Gastroesophageal sphincter (tissue), 4 donors: ENCODE measurements at places on chromosomes 12 and 14. TPM values are rescaled to one million over a fixed set of nuclear protein-coding genes. Genes with fewer than 3 reads are reported as not detected.

DNA sequence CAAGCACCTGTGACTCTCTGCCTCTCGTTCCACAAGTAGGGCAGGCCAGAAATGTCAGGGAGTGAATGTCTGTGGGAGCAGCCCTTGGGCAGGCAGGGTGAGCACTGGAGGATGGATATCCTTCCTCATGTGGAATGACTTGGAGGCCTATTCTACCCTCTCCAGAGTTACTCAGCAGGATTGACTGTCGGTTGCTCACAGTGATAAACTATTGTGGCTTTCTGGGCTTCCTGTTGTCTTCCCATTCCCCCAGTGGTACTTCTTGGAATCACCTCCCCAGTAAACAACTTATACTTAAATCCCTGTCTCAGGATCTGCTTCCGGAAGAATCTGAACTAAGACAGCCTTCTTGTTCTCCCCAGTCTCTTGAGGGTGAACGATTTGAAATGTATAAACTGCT lies 79.6 kb upstream of the MANSC4 start:
- ATAC-seq, result no peak

DNA sequence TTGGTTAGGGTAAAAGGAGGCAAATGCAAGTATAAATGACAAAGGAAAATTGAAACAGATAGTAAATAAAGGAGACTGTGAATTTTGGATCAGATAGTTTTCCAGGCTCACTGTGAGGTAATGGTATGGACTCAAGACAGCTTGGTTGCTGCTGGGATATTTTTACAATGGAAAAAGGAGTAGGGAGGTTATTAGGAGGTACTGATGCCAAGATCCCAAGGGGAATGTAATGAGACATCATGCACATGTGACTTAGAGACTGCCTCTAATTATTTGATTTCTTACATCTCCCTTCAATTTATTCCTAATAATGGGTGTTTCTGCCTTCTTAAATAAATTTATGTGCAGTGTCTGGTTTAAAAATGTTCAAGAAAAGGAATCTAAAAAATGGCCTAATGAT lies 56.9 kb downstream of the TAOK3 start:
- no peak for ATAC-seq

- no peak for ATAC-seq
Observed at GRCh38 chr14:53874704-53875103, 81.9 kb downstream of the BMP4 start.

DNA sequence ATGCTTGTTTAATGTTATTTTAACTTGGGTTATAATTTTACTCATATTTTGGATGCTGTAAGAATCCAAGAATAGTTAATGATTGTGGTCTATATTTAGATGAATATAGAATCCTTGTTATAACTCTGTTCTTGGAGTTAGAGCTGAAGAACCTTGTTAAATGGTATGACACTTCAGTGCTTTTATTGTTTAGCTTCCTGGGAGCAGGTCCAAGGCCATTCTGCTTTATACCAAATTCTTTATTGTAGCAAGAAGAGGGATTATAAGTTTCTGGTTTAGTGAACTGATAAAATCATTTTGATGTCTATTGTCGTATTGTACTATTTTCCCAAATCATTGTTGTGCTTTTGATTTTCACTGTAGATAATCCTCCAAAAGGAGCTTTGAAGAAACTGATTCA lies 69.4 kb downstream of the MIA2 start:
- ATAC-seq, result no peak

GRCh38 chr12:124305136-124305535 lies 10.2 kb downstream of the RFLNA start:
- ATAC-seq, result no peak

DNA sequence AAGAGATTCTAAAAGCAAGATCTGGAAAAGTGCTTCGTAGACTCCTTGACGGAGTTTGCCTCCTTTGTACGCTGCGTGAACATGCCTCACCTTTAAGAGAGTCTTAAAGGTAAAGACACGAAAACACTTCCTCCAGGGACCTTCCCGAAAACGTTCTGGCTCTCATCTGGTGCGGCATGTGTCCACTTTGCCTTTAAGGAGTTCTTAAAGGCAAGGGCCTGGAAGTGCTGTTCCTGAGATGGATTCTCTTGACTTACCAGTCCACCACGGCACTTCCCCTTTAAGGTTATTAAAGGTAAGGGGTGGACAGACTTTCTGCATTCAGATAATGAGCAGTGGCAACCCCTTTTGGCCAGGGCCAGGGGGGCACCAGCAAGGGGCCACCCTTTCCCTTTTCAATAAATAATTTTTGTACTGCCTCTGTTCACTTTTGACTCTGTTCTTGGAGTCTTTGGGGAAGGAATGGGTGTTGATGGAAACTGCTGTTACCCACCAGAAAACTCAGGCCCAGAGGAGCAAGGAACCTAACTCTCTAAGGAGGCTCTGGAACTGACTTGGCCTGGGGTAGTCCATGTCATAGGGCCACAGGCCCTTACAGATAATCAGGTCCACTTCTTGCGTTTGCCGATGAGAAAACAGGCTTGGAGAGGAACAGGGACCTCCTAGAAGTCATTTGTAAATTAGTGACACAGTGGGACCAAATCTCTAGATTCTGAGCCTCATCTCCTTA lies 4.4 kb downstream of the REM2 start:
- peak; percentile 71 for ATAC-seq

DNA sequence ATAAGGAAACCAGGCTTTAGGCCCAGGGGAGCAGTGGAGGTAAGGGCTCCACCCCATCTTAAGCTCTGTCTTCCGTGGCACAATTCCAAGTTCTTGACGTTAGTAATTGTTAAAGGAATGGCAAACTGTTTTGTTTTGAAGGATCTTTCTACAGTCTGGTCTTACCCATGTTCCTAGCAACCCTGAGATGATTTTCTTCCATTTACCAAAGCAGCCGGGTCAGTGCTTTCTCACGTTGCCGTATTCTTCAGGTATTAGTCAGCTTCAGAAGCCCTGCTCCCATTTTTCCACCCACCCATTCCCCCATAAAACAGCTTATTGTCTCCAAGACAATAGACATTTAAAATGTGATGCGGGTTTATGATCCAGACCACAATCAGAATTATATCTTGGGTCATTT lies 10.3 kb downstream of the NRIP2 start:
- no peak for ATAC-seq

GRCh38 chr12:47991106-47992061 lies 12.9 kb downstream of the COL2A1 start:
- ATAC-seq, result peak; percentile 13

GRCh38 chr14:43692706-43693105 lies 814.4 kb downstream of the FSCB start:
- ATAC-seq, result no peak

- no peak for ATAC-seq
Observed at GRCh38 chr14:93778856-93779629, 9.2 kb downstream of the PRIMA1 start.

DNA sequence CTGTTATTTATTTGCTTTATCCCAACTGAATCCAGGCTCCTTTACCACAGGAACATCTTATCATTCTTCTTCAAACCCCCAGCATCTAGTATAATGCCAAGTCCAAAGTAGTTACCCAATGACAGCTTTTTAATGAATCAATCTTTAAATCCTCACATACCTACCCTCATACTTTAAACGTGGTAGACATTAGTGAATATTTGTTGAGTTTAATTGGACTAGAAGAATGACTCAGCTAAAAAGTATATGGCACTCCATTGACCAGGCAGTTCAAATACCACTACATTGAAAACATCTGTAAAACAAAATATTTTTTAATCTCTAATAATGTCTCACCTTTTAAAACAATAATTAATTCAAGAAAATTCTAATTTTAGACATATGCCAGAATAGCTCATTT lies 98.1 kb downstream of the ZFC3H1 start:
- ATAC-seq, result no peak

DNA sequence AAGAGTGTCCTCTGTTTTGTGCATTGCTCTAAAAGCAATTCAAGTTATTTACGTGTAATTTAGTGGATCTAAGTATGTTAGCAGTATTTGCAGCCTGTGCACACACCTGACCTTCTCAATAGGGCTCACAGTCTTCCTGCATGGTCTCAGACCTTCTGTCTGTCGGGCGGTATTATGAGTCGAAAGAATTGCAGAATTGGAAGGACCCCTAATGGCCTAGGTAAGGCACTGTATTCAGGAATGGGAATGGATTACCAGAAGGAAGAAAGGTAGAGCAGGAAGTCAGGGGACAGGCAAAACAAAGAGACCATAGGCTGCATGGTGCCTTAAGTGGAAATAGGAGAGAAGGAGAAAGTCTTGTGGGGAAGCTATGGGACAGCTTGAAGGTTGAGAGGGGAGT lies 341.6 kb downstream of the VRK1 start:
- ATAC-seq, result no peak

DNA sequence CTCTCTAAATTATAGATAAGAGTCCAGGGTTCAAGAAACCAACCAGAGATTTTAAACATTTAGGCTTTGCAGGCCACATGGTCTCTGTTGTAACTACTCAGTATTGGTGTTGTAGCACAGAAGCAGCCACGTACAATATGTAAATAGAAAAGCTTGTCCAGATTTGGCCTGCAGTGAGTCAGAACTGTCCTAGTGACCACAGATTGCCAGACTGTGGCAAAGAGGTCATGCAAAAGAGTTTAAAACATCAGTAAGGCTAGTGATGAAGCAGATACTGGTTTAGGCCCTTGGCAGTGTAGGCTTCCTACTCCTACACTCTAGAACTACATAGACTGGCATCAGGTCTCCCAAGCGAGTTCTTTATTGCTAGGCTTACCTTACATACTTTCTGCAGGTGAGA lies 117.6 kb upstream of the GARIN6 start:
- no peak for ATAC-seq

HAL gene
- total RNA-seq, result 0.46 TPM

ADCY4 gene
- total RNA-seq, result 13.3 TPM

EXOC3L4 gene
- 0.45 TPM for total RNA-seq

CACNB3 gene
- 36.7 TPM for total RNA-seq

ADAM21 gene
- total RNA-seq, result 0.12 TPM

OGFOD2 gene
- 7.3 TPM for total RNA-seq

SPIC gene
- total RNA-seq, result not detected

LRP6 gene
- total RNA-seq, result 34.5 TPM

SLC17A8 gene
- total RNA-seq, result not detected

TMTC2 gene
- 7.4 TPM for total RNA-seq
